ENCODE measurements at places on chromosomes 7 and 10. TPM values are rescaled to one million over a fixed set of nuclear protein-coding genes. Genes with fewer than 3 reads are reported as not detected.

The SLC13A1 gene
- total RNA-seq = not detected

The HTR5A gene
- not detected for total RNA-seq

The AKR1C8 gene
- total RNA-seq = 0.27 TPM

The UROS gene
- 40.4 TPM for total RNA-seq

The CYP2C18 gene
- not detected for total RNA-seq

The PRSS2 gene
- not detected for total RNA-seq

The NUTM2E gene
- total RNA-seq = 0.67 TPM

The ANXA8 gene
- 0.30 TPM for total RNA-seq

The HOXA9 gene
- not detected for total RNA-seq

The GNAT3 gene
- total RNA-seq = not detected

The MKLN1 gene
- 36.8 TPM for total RNA-seq

The NUTM2B gene
- total RNA-seq = 0.73 TPM

The ACTL6B gene
- not detected for total RNA-seq

The PON1 gene
- total RNA-seq = not detected

The CALML3 gene
- not detected for total RNA-seq

The COBL gene
- total RNA-seq = not detected

The ERVW-1 gene
- total RNA-seq = not detected

The CEP55 gene
- 77.5 TPM for total RNA-seq

The CLCN1 gene
- total RNA-seq = 0.06 TPM

The GHRHR gene
- total RNA-seq = not detected

The CRYGN gene
- 0.25 TPM for total RNA-seq

The CCDC3 gene
- 0.12 TPM for total RNA-seq

The GJD4 gene
- not detected for total RNA-seq

The PLXNA4 gene
- total RNA-seq = 21.3 TPM

The TNS3 gene
- total RNA-seq = not detected

The OPTN gene
- total RNA-seq = 128 TPM

The VIPR2 gene
- total RNA-seq = not detected

The ACSM6 gene
- total RNA-seq = not detected

The RNF133 gene
- not detected for total RNA-seq

The AGAP5 gene
- total RNA-seq = 10.2 TPM

The HECW1 gene
- total RNA-seq = not detected

The LRRD1 gene
- not detected for total RNA-seq

The BMPER gene
- not detected for total RNA-seq

The MALRD1 gene
- not detected for total RNA-seq

The CALHM1 gene
- 0.12 TPM for total RNA-seq

The FANK1 gene
- total RNA-seq = 0.31 TPM

The PILRA gene
- 2.7 TPM for total RNA-seq

All from activated CD4-positive, alpha-beta T cell treated with anti-CD3 and anti-CD28 coated beads, Interleukin-2, amount 10 ng/mL, durations not matched to agents 7 days and 5 days (primary cell).